Right renal pelvis (tissue), 4 donors: ENCODE measurements at places on chromosomes 12 and 14.

GRCh38 chr12:92466391-92467305 is 236.1 kb upstream of the PLEKHG7 start:
- DNase-seq: no peak

- DNase-seq: no peak
Measured at GRCh38 chr12:93968536-93969285, 179.7 kb upstream of the PLXNC1 start.

DNA sequence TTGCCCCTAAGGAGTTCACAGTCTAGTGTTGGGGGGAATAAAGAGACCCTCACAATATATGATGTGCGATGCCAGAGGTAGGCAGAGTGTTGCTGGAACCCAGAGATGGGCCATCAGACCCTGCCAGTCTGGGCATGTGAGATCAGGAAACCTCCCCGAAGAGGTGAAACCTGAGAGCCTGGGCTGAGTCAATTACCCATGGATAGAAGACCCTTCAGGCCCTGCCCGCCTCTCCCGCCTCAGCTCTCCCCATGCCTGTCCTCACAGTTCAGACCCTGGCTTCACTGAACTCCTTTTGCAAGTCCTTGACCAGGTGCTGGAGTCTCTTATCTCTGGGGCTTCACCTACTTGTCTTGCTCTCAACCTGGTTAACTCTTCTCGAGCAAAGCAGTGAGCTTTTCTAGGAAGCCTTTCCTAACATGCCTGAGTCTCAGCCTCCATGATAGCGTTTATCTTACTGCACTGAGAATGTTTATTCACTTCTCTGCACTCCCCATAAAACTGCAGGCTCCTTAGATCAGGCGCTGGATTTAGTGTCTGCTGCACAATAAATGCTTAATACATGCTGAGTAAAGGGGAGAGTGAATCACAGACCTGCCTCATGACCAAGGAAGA is 19.6 kb downstream of the ALDH1L2 start:
- DNase-seq: no peak

DNA sequence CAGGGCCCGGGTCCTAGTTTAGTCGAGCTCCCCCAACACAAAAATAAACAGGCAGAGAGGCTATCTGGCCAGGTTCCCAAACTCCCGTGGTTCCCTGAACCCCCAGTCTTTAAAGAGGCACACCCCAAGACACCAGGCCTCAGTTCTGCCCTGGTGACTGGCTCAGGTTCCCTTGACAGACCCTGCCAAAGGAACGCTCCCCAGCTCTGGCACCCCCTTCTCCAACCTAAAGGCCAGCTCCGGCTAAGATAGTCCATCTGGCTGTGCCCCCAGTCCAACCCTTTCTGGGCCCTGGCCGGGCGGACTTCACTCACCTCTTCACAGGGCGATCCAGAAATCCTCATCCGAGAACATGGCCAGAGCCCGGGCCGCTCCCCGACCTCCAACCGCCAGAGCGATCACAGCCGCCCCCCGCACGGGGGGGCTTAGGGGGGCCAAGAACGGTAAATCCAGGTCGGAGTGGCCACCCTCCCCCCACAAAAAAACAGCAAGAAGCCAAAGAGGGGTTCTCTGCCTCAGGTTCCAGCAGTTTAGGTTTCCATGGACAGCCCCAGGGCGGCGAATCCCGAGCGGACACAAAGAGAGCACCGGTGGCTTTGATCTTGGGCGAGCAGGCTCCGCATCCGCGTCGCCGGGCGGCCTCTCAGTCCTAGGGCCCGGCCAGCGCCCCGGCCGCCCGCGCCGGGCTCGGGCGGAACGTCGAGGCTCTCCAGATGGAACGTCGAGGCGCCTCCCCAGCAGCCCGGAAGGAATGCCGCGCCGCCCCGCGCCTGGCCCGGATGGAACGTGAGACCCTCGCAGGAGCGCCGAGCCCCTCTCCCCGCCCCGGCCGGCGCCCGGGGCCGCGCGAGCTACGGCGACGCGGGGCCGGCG is 1.1 kb downstream of the KMT2D start:
- DNase-seq: no peak

- DNase-seq: no peak
Measured at GRCh38 chr12:83224012-83224411, 537.3 kb downstream of the TMTC2 start.

GRCh38 chr14:100503251-100503650 is 84.0 kb downstream of the BEGAIN start:
- no peak for DNase-seq

GRCh38 chr12:117040496-117040895 is 58.7 kb downstream of the TESC start:
- DNase-seq: no peak

- DNase-seq: no peak
Measured at GRCh38 chr12:100447381-100447780, 26.3 kb upstream of the NR1H4 start.

- DNase-seq: no peak
Measured at GRCh38 chr14:104094709-104095425, 9.4 kb downstream of the ASPG start.

DNA sequence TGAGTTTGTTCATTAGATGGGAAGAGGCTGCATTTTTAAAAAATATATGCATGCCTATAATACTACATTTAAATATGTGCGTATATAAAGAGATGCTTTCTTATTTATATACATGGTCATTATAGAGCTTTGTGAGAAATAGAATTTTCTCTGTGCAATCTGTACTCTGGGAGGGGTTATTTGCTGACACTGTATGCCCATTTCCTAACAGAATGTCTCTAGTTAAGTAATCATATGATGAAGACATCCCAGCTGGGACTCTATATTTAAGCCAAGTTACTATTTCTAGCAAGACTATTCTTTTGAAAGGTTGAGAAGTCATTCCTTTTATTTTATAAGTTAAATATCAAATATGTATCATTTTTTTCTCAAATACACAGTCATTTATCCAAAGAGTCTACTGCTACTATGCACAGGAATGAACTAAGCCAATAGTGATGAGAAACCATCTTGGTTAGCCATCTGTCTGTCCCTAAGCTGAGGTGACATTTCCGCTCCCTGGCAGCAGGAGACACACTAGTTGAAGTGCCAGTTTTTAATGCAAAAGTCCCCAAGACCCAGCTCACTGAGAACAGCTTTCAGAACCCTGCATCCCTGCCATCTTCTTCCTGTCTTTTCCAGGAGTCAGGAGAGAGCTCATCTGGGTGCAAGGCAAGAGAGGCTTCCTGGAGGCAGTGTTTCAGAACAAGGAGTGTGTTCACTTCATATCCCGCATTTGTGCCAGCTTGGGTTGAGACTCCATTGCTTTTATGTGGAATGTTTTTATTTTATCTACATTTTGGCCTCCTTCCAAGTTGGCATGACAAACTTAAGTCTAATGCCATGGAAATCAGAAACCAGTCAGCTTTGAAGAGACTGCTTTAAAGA is 69.5 kb downstream of the TMEM132C start:
- no peak for DNase-seq

DNA sequence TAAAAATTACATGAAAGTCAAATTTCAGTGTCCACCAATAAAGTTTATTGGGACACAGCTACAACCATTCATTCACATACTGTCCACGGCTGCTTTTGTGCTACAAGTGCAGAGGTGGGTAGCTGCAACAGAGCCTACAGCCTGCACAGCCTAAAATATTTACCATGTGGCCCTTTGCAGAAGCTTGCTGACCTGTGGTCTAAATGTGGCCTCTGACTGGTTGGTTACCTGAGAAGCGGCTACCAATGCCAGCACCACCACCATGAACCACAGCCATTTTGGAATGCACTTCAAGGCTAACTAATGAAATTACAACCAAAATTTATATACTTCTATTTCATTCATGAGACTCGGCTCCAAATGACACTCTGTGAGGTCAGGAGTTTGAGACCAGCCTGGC is 58.6 kb downstream of the NT5DC3 start:
- no peak for DNase-seq

- no peak for DNase-seq
Measured at GRCh38 chr12:130846369-130846768, 7.3 kb upstream of the STX2 start.

- DNase-seq: no peak
Measured at GRCh38 chr14:58823312-58823711, 185.6 kb downstream of the DACT1 start.

DNA sequence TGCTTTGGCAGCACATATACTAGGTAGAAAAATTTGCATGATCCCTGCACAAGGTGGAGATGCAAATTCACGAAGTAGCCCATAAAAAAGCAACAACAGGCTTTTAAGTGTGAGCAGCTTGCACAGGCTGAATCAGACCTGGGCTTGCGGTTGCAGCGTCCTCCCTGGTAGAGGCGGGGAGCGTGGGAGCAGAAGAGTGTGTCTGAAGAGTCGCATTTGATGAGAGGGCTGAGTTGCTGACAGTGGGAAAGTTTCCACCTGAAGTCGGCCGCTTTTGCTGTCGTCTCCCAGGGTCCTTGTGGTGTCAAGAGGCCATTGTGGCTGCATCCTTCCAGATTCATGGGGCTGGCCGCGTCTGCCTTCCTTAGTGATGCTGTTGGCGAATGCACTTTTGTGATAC is 6.2 kb downstream of the AACS start:
- DNase-seq: no peak

DNA sequence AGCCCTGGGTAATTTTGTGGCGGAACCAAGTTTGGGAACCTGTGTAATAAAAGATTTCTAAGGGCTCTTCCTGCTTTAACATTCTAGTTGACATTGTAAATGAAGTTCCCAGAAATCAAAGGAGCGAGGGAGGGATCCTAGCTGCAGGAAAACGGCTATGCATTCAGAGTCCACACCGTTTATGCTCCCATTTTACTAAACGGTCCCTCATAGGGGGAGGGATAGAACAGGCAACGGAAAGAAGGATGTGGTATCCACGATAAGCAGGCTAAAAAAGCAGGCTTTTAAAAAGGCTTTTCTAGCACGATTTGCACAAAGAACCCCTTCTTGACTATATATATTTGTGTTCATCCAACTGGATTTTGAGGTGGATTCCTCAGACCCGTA is 559 bp downstream of the SYNJ2BP start:
- no peak for DNase-seq

- DNase-seq: no peak
Measured at GRCh38 chr14:89750908-89751392, 203.6 kb downstream of the EFCAB11 start.

- DNase-seq: no peak
Measured at GRCh38 chr12:52217223-52217622, 15.8 kb upstream of the KRT7 start.

DNA sequence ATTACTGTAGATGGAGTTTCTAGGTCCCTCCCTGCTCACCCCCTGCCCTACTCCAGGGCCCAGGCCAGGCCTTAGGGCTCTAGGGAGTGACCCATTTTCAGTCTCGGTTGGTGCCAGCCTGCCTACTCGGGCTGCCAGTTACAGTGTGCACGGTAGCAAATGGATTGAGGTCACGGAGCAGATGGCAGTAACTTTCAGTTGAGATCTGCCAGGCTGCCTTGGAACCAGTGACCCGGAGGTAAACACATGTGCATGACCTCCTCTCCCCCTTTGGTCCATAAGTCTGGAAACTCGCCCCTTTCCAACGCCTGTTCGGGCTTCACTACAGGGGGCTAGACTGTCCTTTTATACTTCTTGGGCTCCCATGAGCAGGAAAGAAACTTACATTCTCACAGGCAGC is 139.7 kb upstream of the TBX3 start:
- DNase-seq: no peak

DNA sequence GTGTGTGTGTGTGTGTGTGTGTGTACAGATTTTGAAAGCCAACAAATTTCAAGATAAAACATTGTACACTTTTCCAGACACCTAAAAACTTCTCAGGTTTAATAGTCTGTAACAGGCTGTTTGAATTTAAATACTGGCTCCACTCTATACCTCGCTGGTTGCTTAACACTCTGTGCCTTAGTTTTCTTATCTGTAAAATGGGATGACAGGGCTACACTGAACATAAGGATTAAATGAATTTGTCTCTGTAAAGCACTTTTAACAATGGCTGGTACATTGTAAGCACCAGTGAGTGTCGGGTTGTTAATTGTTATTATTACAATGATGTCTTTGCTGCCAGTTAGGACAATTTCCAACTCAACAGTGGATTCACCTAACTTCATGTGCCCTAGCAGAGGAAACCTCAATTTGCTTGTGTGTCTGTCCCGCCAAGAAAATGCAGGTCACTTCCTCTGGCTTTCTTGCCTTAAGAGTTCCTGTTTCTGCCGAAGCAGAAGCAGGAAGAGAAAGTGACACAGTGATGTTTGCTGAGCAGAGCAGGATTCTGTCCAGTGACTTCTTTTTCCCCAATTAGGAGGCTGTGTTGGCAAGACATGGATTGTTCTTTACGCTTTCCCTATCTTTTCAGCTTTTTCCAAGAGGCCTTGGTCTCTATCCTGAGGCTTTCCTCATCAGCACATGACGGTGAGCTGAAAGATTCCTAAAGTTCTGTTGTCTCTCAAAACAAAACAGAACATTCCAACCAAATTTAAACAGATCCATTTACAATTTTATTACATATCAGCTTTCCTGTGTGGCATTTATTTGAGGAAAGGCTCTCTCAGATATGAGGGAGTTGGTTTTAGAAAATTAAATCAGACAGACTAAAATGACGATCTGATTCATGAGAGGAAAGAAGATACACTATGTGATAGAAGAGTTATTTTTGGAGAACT is 154.1 kb upstream of the ATP2B1 start:
- no peak for DNase-seq

DNA sequence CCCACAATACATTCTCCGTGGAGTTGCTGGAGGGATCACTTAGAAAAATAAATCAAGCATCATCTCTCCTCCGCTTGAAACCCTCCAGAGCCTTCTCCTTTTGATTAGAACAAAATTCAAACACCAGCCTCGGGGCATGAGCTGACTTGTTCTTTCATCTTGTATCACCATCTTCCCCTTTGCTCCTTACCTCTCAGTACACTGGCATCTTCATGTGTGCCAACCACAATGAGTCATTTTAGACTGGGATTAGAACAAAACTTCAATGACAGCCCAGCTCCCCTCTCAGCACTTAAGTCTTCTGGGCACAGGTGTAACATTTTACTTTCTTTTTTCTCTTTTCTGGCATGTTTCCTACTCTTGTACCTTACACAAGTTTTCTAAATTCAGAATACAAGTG is 1159.2 kb upstream of the TMEM132C start:
- DNase-seq: no peak

DNA sequence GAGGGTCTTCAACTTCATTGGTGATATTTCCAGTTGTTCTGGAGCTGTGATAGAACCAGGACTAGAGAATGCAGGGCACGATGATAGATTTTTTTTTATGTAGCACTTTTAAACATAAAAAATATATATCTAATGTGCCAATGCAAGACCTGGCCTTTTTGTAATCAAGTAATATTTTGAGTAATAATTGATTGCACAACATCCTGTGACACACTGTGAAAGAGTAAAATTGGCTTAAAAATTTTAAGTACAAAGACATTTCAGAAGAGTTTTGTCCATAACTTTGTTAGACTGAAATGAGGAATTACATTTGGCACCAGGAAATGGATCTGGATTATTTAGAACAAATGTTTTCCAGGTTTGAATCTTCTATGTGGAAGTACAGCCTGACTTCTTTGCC is 22.1 kb downstream of the PRKCH start:
- no peak for DNase-seq

DNA sequence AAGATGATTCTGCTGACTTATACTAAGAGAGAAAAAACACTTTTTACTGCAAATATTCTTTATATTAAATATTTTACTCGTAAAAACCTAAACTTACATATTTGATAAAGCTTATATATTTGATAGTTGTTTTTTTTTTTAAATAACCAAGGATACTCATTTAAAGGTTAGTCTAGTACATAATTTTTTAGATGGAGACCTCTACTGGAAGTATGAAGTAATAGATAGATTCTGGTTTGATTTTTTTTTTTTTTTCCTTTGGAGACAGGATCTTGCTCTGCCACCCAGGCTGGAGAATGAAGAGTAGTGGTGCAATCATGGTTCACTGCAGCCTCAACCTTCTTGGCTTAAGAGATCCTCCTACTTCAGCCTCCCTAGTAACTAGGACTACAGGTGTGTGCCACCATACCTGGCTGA is 16.4 kb downstream of the ARID2 start:
- no peak for DNase-seq
